HT1080 (cell line): ENCODE measurements at places on chromosomes 16 and 17.

DNA sequence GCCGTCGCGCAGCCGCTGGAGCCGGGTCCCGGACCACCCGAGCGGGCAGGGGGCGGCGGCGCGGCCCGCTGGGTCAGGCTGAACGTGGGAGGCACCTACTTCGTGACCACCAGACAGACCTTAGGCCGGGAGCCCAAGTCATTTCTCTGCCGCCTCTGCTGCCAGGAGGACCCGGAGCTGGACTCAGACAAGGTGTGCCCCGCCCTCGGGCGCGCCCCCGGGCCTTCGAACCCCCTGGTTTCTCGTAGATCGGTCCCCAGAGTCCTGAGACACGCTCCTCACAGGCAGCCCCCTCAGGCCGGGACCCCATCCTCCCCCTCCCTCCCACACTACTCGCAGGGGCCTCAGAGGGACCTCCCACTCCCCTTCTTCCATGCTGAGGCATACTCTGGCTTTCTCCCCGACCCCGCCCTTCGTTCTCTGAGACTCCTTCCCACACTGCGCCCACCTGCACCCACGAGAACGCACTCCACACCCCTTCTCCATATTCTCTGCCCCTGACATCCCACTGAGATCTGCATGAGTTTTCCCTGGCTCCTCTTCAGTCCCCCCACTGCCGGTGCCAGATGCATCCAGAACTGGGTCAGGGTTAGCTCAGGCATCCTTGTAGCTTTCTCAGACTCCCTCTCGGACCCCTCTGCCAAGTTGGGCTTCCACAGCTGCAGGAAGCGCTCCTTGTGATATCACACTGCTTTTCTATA is 523 bp downstream of the KCTD2 start:
- DNase-seq = no peak

DNA sequence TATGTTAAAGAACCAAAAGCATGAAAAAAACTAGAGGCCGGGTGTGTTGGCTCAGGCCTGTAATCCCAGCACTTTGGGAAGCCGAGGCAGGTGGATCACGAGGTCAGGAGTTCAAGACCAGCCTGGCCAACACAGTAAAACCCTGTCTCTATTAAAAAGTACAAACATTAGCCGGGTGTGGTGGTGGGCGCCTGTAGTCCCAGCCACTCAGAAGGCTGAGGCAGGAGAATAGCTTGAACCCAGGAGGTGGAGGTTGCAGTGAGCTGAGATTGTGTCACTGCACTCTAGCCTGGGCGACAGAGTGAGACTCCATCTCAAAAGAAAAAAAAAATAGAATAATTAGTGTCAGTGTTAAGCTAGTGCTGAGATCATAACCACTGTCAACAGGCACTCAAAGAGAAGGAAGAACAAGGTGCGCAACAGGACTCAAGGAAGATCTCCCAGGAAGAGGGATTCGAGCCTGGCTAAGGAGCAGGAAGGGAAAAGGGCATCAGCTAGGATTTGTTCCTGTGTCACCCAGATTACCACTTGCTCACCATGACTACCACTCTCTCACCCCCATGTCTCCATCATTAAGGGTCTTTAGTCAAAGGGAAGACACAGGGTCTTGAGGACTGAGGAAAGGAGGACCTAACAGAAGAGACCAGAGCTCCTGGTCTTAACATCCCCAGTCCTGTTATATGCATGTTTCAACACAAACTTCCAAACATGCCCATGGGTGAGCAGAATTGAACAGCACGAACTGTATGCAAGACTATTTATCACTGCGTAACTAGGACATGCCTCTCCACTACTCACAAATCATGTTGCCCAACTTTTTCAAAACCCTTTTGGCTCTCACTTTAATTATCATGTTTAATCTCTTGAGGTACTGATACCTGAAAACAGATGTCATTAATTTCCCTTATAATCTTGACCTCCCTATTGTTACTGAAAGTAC is 88.3 kb upstream of the PLEKHM1 start:
- no peak for DNase-seq

DNA sequence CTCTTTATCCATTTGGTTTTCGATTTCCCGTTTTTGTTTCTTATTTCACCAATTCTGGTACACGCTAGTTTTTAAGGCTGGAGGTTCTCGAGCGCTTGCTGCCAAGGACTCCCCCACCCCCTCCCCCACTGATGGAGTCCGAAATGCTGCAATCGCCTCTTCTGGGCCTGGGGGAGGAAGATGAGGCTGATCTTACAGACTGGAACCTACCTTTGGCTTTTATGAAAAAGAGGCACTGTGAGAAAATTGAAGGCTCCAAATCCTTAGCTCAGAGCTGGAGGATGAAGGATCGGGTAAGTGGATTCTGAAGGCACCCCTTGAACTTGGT is 825 bp downstream of the RPTOR start:
- no peak for DNase-seq

DNA sequence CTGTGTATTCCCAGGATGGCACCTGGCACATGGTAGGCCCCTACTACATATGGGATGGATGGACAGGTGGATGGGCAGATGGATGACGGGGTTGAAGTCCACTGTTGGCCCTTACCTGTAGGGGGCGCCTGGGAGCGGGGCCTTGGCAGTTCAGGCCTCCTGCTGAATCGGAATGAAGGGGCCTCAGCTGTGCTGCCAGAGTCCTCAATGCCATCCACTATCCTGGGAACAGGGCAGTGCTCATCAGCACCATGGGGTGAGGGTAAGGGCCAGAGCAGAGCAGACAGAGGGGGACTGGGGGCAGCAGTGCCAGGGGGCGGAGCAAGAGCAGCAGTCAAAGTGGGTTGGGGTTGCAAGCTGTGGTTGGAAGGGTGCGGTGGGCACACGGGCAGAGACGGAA is 8.3 kb upstream of the RAB5C start:
- DNase-seq = no peak

DNA sequence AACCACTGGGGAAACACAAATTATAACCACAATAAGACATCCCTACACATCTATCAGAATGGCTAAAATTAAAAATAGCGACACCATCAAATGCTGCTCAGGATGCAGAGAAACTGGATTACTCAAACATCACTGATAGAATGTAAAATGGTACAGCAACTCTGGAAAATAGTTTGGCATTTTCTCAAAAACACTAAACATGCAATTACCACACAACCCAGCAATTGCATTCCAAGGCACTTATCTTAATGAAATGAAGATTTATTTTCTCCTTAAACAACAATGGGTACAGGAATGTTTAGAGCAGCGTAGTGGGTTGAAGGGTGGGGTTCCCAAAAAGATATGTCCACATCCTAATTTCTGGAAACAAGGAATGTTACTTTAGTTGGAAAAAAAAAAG is 309.0 kb upstream of the PMFBP1 start:
- no peak for DNase-seq

- no peak for DNase-seq
Observed at GRCh38 chr17:33874617-33875060, 380.4 kb upstream of the CCL2 start.

DNA sequence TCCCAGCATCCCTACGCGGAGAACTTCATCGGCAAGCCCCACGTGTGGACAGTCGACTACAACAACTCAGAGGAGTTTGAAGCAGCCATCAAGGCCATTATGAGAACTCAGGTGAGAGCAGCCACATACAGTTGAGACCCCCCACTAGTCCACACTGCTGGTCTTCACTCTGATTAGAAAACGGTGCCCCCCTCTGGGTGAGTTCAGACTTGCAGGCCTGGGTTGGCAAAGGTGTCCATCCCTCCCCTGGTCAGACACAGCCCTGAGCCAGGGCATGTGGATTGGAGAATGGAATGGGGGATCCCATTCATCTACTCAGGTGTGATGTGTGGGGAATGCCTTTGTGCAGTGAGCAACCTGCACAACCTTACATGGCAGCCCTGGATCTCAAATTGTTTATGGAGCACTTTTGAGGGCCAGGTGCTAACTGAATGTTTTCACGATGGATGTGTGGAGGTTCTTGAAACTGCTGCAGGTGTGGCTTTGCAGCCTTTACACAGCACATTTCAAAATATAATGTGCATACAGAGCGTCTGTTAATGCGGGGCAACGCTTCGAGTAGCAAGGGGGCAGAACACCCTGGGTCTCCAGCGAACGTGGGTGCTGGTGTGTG is 72.6 kb downstream of the MGAT5B start:
- no peak for DNase-seq

DNA sequence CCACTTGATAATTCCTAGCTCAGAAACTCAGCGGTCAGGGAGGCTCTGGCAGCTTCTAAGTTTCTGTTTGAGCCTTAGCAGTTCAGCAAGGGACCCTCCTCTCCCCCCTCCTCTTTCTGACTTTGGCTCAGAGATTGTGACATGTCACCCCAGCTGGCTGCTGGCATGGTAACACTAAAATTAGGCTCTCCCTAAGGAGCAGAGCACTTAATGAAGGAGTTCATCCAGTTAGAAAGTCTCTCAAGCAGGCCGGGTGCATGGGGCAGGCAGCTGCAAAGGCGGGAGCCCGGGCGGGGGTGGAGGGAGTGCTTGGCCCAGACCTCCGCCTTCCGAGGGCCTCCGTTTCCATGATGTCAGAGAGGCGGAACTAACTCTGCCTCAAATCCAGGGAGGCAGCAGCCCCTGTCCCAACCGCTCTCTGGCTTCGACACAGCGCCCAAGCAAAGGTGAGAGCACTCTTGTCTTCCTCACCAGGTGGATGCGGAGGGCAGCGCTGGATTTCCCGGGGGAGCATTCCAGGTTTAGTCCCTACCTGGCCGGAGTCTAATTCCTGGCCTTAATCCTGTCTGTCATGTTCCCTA is 128.0 kb upstream of the PLCG2 start:
- no peak for DNase-seq
